HepG2 (cell line): ENCODE measurements at places on chromosomes 2 and 18.

- no peak for DNase-seq
These were observed 789.7 kb upstream of the RAB6C start for GRCh38 chr2:129189617-129190319.

DNA sequence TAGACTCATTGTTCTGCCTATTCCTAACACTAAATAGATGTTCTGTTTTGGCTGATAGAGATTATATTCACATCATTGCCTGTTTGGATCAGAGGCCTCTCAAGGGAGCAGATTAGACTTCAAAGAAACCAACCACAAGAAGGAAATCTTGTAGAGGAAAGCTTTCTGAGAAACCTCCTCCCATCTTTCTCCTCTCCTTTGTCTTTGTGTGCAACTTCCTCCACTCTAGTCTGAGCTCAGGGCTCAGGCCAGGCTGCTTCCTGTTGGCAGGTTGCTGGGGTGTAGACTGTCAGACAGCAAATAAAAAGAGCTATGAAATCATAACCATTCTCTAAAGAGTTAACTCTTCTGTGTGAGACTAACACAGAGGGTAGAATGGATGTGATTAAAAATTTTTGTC, 113.0 kb downstream of the TGFA start:
- no peak for DNase-seq

- no peak for DNase-seq
These were observed 41.3 kb downstream of the SH2D6 start for GRCh38 chr2:85459771-85460170.

DNA sequence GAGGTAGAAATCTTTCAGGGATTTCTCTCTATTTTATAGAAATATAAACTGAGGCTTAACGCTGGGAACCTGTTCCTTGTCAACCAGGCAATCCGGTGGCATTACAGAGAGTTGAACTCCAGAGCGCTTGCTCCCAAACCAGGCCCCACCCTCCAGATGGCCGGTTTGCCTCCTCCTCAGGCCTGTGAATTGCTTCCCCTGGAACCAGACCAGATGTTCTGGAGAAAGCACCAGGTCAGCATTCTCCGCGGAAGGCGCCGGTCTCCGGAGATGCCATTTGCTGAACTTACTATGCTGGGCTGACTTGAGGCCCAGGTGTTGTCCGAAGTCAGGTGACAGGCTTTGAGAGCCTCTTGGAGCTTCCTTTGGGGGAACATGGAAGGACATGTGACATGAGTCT, 17.2 kb downstream of the TNP1 start:
- DNase-seq: no peak

GRCh38 chr2:233244818-233245217, 6.7 kb upstream of the ATG16L1 start:
- DNase-seq: no peak

DNA sequence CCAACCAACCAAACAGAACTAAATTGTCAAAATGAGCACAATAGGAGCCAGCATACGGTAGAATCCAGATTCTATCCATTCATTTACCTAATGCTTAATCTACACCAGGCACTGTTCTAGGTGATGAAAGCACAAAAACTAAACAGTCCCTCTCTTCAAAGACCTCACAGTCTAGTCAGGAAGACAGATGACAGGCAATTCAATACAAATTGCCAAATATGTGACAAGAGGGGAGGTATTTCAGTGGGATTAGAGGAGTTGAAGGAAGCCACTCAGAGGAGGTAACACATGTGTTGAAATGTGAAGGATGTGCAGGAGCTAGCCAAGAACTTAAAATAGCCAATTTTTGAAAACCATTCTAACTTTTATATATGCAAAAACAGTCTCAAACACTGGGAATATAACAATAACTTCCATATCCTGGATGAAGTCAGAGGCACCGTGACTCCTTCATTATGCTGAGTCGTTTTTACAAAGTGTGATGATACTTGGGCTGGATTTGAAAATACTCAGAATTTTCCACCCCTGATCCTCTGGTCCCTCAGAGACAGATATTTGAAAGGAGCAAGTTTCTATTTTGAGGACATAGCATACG, 204.9 kb downstream of the PID1 start:
- no peak for DNase-seq

GRCh38 chr2:16206191-16206944, 266.0 kb downstream of the MYCN start:
- no peak for DNase-seq
